Astrocyte of the hippocampus (primary cell): ENCODE measurements at places on chromosomes 2 and 18.

- DNase-seq: no peak
These were observed 52.0 kb downstream of the CXCR4 start for GRCh38 chr2:136065907-136066306.

- DNase-seq: no peak
These were observed 23.9 kb downstream of the SPTBN1 start for GRCh38 chr2:54480025-54480424.

DNA sequence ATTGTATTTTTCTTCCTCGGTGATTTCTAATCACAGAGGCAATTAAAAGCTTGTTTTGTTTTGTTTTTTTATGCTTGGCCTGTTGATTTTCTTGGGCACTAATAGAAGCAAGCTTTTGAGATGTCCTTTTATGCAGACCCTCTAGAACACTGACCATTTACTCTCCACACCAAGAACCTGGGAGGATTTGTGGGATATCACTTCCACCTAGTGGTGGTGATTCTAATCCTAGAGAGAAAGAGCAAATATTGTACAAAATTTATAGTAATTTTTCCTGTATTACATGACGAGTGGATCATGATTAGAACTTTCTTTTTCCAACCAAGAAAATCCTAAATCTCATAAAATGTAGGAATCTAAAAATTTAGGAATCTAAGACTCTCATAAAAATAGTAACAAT, 23.4 kb downstream of the NEMP2 start:
- DNase-seq: peak; percentile 50

GRCh38 chr2:190625691-190626090, 23.2 kb upstream of the NAB1 start:
- no peak for DNase-seq

GRCh38 chr2:148614322-148615049, 30.1 kb upstream of the EPC2 start:
- DNase-seq: peak; percentile 80

- DNase-seq: no peak
These were observed 10.0 kb upstream of the AGFG1 start for GRCh38 chr2:227461811-227462461.

DNA sequence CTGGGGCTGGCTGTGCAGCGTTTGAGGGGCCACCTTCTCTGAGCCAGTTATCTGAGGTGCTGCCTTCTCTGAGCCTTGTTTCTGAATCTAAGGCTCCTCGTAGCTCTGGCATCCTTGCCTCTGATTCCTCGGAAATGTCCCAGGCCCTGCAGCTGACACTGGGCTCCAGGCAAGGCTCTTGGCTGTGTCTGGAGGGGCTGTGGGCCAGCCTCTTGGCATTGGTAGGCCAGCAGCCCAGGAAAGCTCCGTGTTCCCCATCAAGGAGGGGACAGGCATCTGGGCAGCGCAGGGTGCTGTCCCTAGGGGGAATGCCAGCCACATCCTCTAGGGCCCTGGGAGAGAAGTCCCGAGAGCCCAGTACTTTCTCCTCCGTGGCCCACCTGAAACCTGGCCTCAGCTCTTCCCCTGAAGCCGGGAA, 40.7 kb upstream of the TAF1B start:
- DNase-seq: no peak

- DNase-seq: no peak
These were observed 231.0 kb downstream of the METTL4 start for GRCh38 chr18:2340335-2340734.

GRCh38 chr18:9536354-9537152, 61.2 kb downstream of the RALBP1 start:
- no peak for DNase-seq

- DNase-seq: peak; percentile 87
These were observed 3.8 kb downstream of the DLX2 start for GRCh38 chr2:172098650-172099471.

DNA sequence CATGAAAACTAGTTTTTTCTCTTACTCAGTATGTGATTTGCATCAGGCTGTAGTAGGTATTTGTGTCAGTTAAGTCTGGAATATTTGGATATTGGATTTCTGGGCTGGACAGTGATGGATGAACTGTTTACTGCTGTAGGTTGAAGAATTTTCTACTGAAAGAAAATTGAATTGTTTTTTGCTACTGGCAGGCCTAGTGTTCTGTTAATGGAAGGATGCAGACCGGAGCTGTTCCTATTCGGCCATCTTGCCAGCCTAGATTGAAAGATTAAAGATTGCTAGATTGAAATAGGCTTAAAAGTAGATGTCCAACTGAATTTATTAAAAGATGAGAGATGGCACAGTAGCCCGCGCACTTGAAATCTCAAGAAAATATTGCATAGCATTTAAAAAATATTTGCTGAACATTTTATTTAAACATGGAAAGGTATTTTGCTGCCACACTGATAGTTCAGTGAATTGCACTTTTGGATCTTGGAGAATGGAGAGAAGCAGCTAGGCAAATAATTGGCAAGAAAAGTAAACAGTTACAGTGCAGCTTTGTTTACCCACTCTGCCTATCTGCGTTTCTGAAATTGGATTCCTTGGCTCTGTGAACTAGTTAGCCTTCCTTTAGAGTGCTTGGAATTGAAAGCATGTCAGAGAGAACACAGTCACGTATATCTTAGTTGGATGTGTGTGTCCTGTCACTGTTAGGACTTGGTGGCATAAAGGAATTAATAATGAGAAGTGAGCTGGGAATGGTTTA, 54.1 kb downstream of the EPB41L5 start:
- DNase-seq: peak; percentile 64

- no peak for DNase-seq
These were observed 63.7 kb upstream of the SYT4 start for GRCh38 chr18:43341014-43341413.

DNA sequence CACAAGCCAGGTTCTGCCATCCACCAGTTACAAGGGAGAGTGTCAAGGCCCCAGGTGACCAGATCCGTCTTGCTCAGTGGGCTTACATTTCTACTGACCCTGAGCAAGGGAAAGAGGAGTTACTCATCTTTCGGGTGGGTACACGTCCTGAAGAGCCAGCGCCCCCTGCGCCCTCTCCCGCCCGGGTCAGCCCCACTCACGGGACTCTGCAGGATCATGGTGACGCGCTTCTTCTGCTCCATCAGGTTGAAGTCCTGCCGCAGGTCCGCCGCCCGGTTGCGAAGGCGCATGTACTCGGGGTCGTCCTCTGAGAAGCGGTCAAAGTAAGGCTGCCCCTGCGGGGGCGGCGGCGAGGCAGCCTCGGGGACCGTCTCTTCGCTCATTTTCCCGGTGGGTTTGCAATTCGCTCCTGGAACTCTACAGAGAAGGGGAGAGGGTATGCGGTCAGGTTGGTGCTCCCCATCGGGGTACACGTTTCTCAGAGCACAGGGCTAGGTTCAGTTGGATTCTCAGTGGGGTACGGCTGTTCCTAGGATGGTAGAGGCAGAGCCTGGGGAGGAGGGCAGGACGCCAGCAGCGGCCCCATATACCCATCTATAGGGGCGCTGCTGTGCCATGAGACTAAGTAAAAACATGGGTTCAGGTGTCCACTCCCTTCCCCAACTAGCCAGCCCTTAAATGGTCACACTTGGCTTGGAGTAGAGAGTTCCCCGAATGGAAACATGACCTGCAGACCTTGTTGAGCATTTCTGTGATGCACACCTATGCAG, 61.8 kb downstream of the ADD2 start:
- DNase-seq: no peak

- DNase-seq: no peak
These were observed 136.1 kb downstream of the SMAD7 start for GRCh38 chr18:48814490-48815178.

DNA sequence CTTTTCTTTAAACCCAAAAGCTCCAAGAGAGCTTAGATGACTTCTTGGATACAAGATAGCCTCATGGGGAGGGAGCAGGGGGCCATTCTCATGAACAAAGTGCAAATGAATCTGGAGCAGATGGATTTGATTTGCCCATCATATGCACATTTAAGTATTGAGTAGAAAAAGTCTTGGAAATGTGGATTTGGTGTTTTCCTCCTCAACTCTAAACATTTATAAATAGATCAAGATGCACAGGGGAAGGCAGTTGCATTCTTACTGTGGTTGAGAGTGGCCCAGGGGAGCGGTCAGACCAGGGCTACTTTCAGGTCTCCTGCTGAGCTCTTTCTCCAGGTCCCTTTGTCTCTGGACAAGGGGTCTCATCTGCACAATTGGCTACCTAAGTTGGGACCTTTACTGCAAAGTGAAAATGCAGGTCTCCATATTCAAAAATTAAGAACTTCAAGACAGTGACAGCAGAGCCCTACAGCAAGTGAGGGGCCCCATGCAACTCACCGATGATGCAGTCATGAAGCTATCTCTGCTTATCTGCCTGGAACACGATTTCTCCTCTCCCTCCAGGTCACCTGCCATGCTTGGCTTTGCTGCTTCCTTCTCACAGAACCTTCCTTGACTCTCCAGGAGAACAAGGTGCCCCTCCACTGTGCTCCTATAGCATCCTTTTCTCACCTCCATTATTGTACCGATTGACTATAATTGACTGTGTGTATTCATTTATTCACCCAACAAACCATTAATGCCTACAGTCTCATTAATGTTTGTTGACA, 145.4 kb downstream of the LPIN1 start:
- no peak for DNase-seq

GRCh38 chr2:188664416-188664815, 309.8 kb upstream of the COL3A1 start:
- no peak for DNase-seq

- no peak for DNase-seq
These were observed 281.0 kb downstream of the SRBD1 start for GRCh38 chr2:45330108-45330507.

GRCh38 chr2:33595385-33595784, 3.7 kb downstream of the FAM98A start:
- DNase-seq: no peak

DNA sequence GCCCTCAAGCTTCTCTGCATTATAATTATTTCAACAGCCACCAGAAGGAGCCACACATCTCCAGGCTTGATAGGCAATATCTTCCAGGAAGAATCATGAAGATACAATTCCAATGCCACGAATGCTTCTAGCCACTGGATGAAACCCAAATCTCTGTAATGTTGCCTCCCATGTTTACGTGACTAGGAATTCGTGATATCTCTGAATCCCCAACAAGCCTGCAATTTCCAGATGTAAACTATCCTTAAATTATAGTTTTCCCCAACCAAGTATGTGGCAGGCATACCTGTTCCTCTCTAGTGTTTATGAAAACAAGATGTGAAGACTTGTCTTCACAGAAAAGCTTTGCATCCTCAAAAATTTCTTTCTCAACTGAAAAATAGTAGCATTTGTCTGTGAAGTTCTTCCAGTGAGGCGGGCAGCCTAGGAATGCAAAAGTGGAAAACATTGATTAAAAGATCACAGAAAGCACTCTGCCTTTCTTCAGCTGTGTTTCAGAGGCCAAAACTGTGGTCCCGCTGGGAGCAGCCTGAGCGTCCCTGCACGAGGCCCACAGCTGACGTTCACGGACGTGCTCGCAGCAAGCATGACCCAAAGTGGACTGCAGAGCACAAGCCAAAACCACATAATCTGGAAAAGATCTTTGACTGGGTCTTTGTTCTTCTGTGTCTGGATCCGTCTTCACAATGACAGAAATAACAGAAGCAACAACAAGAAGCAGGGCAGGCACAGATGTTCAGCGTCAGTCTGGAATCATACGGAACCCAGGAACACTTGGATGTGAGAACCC, 65.1 kb upstream of the THOC1 start:
- DNase-seq: no peak

- no peak for DNase-seq
These were observed 781.4 kb upstream of the GYPC start for GRCh38 chr2:125874564-125874963.

DNA sequence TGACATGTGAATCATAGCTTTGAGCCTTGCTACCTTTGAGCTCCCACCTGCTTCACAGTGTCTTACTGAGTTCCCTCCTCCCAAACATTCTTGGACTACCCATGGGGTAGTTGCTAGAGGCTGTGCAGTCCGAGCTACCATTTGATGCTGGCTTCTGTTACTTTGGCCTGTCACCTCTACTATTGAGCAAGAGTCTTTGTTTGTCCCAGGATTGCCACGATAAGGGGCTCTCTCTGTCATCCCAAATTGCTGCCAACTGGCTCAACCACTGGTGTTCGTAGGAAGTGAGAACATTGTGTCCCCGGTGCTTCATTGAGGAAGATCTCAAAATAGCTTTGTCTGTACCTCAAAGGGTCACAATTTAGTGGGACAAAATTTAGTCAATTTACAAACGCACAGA, 59.1 kb upstream of the PAX8 start:
- DNase-seq: no peak

GRCh38 chr18:46098616-46098933, 479 bp upstream of the ATP5F1A start:
- DNase-seq: no peak

GRCh38 chr18:8797206-8797605, 91.8 kb downstream of the MTCL1 start:
- peak; percentile 50 for DNase-seq

- DNase-seq: no peak
These were observed 276.4 kb downstream of the CDCA7 start for GRCh38 chr2:173631127-173631460.

- peak; percentile 51 for DNase-seq
These were observed 53.9 kb upstream of the CYTIP start for GRCh38 chr2:157497638-157498314.

DNA sequence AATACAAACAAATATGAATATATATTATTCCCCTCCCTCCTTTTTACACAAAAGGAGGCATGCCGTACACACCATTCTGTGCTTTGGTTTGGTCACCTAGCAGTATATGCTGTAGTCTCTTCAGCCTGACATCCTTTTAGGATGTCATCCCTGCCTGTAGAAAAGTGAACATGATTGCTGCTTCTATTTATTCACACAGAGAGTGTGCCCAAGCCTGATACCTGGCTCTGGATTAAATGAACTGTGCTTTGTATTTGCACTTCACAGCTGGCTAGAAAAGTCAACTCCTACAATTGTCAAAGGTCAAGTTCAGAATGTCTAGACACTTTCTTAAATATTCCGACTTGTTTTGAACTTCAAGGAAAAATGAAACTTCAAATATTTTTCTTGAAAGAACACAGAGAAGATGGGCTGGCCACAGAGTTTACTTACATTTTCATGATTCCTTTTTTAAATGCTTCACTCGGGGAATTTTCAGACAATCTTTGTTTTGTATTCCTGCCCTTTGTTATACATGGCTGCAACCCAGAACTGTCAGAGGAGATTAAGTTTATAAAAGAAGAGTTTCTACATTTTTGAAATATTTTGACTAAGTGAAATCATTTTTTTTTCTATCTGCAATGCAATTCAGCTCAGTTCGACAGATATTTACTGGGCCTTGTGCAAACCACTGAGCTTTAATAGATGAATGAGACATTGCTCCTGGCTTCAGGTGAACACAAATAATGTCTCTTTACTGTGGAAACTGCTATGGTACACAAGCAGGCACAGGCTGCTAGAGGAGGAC, 33.5 kb downstream of the DAPL1 start:
- DNase-seq: peak; percentile 62

GRCh38 chr2:160270571-160271113, 70.6 kb upstream of the ITGB6 start:
- peak; percentile 83 for DNase-seq

GRCh38 chr18:78145096-78145495, 834.5 kb upstream of the SALL3 start:
- no peak for DNase-seq

GRCh38 chr2:40516604-40517003, 64.7 kb upstream of the SLC8A1 start:
- peak; percentile 37 for DNase-seq
